CD4-positive, alpha-beta T cell (primary cell): ENCODE measurements at places on chromosomes 5 and 9.

DNA sequence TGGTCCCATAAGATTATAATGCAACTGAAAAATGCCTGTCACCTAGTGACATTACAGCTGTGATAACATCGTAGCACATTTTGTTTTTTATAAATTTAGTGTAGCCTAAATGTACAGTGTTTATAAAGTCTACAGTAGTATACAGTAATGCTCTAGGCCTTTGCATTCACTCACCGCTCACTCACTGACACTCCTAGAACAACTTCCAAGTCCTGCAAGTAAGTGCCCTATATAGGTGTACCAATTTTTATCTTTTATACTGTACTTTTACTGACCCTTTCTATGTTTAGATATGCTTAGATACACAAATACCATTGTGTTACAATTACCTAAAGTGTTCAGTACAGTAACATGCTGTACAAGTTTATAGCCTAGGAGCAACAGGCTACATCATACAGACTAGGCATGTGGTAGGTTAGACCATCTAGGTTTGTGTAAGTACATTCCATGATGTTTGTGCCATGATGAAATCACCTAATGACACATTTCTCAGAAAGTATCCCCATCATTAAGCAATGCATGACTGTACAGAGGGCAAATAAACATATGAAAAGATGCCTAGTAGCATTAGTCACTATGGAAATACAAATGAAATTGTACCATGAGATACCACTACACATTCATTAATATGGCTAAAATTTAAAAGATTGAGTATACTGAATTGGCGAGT, 127.6 kb downstream of the TRPM6 start:
- DNase-seq = no peak

GRCh38 chr5:168314735-168315411, 23.4 kb downstream of the WWC1 start:
- no peak for DNase-seq

DNA sequence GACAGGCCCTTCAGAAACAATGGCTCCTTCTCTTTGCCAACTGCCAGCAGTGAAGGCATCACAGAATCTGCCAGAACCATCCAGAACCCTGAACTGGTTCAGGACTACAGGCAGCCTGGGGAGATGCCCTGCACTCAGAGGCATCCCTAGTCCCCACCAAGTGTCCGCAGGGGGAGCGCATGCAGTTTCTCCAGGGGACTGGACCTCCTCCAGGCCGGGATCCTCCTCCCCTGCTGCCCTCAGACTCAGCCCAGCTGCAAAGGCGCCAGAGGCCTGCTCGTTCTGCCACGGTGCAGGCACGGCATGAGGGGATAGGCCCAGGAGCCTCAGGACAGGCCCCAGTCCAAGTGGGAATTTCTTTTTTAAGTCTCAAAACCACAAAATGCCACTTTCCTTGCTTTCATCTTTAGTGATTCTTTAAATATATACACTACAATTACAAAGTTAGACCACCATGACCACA, 72.0 kb downstream of the SEMA4D start:
- DNase-seq = no peak

DNA sequence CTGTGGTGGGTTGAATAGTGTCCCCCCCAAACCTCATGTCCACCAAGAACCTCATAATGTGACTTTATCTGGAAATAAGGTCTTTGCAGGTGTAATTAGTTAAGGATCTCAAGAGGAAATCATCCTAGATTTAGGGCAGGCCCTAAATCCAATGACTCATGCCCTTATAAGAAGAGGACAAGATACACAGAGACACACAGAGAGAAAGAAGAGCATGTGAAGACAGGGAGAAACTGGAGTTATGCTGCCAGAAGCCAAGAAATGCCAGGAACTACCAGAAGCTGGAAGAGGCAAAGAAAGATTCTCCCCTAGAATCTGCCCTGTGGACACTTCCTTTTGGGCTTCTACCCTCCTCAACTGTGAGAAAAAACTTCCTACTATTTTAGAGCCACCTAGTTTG, 8.8 kb downstream of the FAM13B start:
- no peak for DNase-seq

- DNase-seq = no peak
Measured at GRCh38 chr5:126809916-126810315, 33.0 kb downstream of the LMNB1 start.

DNA sequence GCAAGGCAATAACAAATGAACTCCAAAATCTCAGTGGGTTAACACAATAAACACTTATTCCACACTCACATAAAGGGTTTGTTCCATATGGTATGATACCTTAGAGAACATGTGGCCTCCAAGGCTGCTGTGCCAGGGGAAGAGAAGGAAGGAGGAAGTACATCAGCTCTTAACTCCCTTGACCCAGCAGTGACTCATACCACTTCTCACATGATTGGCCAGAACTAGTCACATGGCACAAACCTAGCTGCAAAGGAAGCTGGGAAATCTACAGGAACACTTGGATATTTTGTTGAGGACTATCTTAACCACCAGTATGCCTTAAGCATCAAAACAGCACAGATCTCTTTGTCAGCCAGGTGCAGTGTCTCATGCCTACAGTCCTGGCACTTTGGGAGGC, 99.3 kb downstream of the SLIT3 start:
- DNase-seq = no peak

DNA sequence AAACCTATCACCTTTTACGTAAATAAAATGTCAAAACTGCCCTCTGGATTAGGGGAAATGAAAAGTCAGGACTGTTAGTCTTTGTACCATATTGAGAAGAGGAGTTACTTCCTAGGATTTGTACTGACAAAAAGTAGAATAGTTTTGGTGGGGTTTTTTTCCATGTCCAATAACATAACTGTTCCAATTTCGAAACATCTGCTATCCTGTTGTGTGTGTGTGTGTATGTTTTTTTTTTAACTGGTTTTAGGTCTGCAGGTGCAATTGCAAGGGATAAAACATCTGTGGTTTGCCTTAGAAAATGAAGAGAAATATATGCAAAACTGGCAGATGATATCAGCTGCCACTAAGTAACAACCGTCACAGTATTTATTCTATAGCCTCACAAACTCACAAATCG, 506.8 kb downstream of the NFIB start:
- no peak for DNase-seq

DNA sequence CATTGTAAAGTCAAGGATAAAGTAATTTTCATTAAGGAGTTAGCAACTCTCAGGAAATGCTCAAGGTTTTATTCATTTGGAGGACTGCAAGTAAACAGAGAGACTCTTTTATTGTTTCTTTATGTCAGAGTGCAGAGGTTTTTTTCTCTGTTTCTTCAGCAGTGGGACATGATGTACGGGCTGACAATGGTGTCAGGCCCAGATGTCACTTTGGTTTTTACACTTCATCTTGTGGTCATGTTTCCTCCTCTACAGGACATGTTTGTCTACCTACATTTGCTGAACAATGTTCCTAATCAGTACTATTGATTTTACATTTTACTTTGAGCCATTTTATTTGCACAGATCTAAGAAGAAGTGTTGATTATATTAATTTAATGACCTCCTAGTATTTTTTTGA, 72.8 kb upstream of the PARP8 start:
- DNase-seq = no peak

- DNase-seq = no peak
Measured at GRCh38 chr5:131142970-131143617, 22.0 kb downstream of the HINT1 start.

GRCh38 chr5:113447498-113448050, 12.8 kb upstream of the TSSK1B start:
- no peak for DNase-seq

- DNase-seq = no peak
Measured at GRCh38 chr5:127412698-127413097, 104.7 kb upstream of the PRRC1 start.

DNA sequence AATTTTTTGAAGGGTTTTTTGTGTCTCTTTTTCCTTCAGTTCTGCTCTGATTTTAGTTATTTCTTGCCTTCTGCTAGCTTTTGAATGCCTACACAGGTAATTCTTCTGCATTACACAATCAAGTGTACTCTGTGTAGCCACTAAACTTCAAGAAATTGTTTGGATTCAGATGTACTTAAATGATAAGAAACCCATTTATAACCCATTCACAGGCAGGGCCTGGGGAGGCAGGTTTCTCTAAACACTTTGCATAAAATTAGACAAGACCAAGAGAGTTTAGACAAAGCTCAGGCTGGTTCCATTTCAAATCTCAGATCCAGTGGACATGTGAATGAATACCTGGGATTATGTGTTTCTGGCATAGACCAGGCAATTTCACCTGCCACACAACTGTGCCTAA, 41.3 kb upstream of the SEMA5A start:
- no peak for DNase-seq

DNA sequence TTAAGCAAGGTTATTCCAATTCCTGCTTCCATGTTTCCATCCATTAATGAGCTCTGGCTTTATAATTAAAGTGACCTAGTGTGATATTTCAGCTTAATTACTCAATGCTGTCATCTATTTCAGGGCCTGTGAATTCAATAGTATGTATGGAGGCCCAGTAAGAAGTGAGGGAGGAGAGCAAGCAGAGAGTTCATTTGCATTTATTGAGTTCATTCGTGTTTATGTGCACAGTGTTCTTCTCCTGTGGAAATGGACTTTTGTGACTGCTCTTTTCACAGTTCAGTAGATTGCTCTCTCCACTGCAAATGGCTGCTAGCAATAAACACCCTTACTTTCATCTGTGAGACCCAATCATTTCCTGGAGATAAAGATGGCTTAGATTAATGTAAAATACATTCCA, 130.9 kb downstream of the CEMIP2 start:
- no peak for DNase-seq

GRCh38 chr5:142097681-142098080, 10.9 kb upstream of the NDFIP1 start:
- DNase-seq = no peak

DNA sequence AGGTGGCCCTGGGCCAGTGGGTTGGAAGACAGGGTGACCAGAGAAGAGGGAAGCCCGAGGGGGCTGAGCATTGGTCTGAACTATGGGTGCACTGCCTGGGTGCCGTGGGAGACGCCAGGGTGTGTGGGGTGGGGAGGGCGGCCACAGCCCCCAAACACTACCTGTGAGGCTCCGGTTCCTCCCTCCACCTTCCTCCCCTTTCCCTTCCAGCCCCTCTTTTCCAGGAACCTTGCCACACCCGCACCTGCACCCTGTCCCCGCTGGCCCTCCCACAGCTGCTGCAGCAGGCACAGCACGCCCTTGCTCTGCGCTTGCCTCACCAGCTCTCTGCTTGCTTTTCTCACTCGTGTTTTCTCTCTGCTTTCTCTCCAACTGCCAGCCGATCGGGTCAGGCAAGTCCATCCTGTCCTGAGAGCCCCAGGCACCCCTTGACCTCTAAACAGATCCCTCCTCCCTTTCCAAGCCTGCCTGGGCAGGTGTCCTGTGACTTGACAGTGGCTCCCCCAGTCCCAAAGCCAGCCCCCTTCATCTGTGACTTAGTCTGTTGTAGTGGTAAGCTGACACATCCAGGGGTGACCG, 193.7 kb downstream of the MSX2 start:
- DNase-seq = no peak

DNA sequence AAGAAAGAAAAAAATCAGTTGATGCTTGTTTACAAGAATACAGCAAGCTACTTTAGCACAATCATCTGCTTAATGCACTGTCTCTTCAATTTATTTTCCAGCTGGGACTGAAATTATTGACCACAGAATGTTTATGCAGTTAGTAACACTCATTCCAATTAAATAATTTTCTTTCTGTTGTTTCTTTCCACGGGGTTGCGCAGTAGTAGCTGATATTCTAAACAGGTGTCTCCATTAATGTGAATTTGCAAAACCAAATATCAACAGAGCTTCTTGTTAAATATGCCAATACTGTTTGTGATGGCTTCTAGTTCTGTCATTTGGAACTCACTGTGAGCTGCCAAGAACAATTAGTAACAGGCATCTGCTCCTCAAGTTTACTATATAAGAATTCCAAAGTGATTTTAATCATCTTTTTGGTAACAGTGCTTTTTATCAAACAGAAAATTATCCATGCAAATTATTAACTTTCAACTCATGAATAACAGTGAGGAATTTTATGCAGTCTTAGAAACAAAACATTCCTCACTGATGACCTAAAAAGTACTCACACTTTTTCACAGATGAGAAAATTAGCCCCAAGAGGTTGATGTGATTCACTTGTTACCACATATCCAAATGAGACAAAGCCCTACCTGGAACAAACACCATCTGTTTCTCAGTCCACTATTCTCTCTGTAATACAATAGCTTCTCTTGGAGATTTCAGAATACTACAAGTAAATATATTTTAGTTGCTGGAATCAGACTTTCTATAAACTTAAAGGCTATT, 567.6 kb upstream of the RGMB start:
- no peak for DNase-seq

DNA sequence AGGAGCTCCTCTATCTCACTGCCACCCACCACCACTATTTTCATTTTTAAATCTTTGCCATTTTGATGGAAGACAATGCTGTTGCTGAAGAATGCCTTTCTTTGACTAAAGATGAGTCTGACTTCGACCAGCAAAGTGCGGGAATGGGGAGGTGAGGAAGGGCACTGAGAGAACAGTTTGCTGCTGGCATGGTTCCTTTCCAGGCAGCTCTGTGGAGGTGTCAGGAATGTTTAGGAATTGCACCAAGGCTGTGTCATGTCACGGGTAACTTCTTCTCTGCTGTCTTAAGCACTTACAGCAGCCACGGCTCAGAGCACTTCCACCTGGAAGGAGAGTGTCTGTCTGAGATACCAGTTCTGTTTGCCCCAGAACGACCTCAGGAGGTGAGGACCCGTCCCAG, 41.4 kb upstream of the SHB start:
- DNase-seq = no peak

- no peak for DNase-seq
Measured at GRCh38 chr9:16070455-16071145, 517.8 kb downstream of the CCDC171 start.

GRCh38 chr9:99828417-99829176, 6.9 kb downstream of the NR4A3 start:
- DNase-seq = no peak

GRCh38 chr9:121369595-121370265, at the start of gene STOM:
STOM (minus strand) TSS chr9:121370250; CDS start chr9:121370187, 63 bp downstream.
- DNase-seq = peak; percentile 86

- DNase-seq = no peak
Measured at GRCh38 chr5:79408028-79408427, 105.9 kb downstream of the HOMER1 start.

DNA sequence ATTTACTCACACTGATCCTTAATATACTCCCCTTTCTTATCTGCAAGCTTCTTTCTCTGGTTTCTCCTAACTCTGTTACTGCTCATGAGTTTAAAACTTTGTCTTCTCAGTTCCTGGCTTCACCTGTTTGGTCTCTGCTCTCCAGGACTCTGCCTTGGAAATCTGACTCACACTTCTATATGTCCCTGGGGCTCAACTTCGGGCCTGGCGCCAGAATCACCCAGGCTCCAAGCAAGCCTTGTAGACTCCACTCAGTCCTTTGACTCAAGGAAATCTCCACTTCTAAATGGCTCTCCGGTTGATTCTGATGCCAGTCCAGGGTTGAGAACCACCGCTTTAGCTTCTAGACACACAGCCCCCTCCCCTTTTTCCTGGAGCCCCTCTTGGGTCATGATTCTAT, 57.8 kb downstream of the TMC1 start:
- DNase-seq = no peak

GRCh38 chr5:82494942-82495341, 216.8 kb upstream of the RPS23 start:
- DNase-seq = no peak

- peak; percentile 73 for DNase-seq
Measured at GRCh38 chr5:1801222-1801966, at the start of gene NDUFS6. NDUFS6 (plus strand) TSS chr5:1801407; CDS start chr5:1801418, 11 bp downstream.

GRCh38 chr9:92978345-92978875, 31.1 kb downstream of the FGD3 start:
- DNase-seq = no peak
